GM12865 (cell line): ENCODE measurements at places on chromosomes 7 and 10.

DNA sequence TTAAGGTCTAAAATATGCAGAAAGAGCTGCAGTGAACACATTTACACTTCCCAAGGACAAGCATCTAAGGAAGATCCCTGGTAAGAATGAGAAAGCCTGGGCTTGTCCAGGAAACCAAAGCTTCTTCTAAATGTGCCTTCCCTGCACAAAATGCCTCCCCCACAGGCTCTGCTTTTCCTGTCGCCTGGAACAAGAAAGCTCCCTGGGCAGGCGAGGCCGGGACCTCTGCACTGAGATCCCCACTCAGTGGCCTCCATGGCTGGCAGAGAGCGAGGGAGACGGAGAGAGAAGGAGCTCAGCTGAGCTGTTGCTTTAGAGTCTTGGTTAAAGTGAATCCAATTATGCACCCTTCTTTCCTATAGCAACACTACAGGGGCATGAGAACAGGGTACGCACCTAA lies 75.6 kb downstream of the AMZ1 start:
- DNase-seq = no peak

- DNase-seq = no peak
These were observed 58.5 kb upstream of the SLC35B4 start for GRCh38 chr7:134375206-134375605.

DNA sequence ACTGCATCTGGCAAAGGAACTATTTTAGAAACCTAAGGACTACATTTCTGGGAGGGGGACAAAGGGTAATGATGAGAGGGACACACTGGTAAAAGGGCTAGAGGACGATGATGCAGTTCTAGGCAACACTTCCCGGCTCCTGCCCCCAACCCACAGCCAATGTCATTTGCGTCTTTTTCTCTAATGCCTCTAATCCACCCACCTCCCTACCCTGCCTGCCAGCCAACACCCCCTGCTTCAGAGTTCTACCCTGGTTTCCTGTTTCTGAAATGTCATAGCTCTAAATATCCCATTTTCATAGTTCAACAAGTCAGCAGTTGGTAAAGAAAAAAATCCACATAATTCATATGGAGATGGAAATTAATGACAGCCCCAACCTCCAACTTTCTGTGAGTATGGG lies 79.0 kb downstream of the KIAA1549 start:
- DNase-seq = no peak

GRCh38 chr7:3204526-3204925 lies 96.5 kb upstream of the SDK1 start:
- DNase-seq = no peak
